Muscle of back (tissue), 13 donors: ENCODE measurements at places on chromosomes 2 and 18.
A peak's percentile ranks its signal among the peaks of the same experiment; 100 is the strongest.

- DNase-seq: no peak
These were observed 101.8 kb downstream of the TANC1 start for GRCh38 chr2:159070235-159070634.

- DNase-seq: no peak
These were observed 258.3 kb upstream of the SOX11 start for GRCh38 chr2:5433855-5434254.

GRCh38 chr2:23620841-23621341 lies 235.9 kb downstream of the KLHL29 start:
- DNase-seq: no peak

GRCh38 chr18:57107140-57107832 lies 39.6 kb upstream of the BOD1L2 start:
- DNase-seq: peak; percentile 64

- peak; percentile 11 for DNase-seq
These were observed 84.6 kb upstream of the CAB39 start for GRCh38 chr2:230627806-230628724.

DNA sequence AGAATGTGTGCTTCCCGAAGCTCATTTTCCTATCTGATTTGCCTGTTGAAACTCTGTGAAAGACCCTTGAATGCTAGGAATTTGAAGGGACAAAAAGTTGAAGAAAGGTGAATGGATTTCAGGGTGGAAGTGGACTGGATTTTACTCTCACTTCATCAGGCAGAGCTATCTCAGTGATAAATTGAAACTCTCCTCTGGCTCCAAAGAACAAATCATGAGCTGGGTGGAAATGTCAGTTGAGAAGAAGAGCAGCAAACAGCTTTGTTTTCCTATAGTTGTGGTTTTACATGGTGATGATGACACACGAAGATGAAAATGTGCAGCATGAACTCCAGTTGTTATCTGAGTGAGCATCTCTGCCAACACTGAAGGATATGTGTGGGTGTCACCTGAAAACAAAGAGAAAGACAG lies 34.4 kb downstream of the CD28 start:
- no peak for DNase-seq

DNA sequence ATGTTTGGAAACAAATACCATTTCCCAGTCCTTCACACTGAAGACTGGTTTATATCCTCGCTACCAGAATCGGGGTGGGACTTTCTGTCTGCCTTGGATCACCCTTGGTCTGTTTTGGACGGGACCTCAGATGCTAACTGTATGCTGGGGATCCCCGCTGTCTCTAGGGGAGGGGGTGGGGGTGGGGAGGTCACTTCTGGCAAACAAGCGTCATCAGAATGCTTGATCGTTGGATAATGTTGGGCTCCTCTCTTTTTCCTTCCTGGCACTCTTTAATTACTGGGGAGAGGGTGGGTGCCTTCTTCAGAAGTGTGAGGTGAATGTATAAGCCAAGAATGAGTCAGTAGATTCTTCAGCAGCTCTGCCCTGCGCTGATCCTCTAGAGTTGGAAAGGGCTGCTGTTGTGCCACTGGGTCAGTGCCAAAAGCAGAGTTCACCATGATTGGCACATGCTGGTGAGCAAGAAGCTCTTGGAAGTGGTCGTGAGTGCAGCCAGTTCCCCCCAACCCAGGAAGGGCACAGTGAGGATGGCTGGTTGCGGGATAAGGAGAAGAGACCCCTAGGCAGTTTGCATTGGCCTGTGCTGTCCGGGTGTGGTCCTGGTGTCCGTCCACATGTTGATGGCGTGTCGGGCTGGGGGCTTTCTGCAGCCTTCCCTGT lies 32.2 kb downstream of the DGKD start:
- DNase-seq: no peak

GRCh38 chr18:45626330-45627203 lies 11.3 kb downstream of the SLC14A2 start:
- no peak for DNase-seq

DNA sequence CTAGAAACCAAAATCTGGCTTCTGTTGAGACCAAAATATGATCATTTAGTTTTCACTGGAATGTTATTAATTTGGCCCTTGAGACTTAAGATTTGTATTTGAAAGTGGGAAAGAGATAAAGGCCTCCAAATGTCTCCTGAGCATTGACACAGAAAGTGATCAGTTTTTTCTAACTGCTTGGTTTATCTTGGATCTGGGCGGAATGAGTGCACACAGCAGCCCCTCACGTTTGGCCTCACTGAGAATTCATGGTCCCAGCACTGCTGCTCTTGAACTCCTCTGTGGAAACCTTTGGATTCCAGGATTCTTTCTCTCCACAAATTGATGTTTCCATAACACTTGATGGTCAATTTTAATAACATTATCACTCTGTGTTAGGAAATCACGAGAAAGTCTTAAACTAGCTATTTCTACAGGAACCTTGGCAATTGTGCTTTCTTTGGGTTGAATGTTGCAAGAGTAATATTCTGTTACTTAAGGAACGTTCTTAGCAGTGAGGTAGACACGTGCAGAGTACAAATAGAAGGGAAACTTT lies 180.3 kb upstream of the BCL2L11 start:
- peak; percentile 56 for DNase-seq

- DNase-seq: no peak
These were observed 184.7 kb downstream of the PPP1R1C start for GRCh38 chr2:182170341-182170740.

DNA sequence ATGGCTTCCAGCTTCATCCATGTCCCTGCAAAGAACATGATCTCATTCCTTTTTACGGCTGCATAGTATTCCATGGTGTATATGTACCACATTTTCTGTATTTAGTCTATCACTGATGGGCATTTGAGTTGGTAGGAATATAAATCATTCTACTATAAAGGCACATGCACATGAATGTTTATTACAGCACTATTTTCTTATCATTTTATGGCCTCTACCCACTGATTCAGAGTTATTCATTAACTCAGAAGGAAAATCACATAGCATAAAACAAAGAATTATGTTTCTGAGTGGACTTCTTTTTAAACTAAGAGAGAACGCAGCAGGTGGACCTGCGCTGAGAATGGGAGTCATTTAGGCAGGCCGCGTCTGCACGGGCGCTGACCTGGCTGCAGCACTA lies 619.6 kb downstream of the FBXO15 start:
- no peak for DNase-seq

- no peak for DNase-seq
These were observed 382.1 kb downstream of the ZEB2 start for GRCh38 chr2:144137705-144138428.

- DNase-seq: no peak
These were observed 1062.1 kb upstream of the FANCL start for GRCh38 chr2:59303272-59303671.

DNA sequence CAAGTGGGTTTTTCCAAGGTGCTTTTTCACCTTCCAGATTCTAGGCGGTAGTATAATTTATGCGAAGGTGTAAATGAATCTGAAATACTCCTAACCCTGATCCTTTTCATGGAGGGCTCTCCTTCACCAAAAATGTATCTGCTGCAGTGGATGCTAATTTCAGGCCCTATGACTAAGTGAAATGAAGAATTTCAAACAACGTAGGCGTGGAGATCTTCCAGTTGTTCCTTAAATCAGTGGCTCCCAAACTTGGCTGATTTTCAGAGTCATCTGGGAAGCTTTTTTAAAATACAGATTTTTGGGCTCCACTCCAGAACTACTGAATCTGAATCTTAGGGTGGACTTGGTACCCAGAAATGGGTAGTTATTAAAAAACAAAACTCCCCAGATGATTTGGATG lies 5.5 kb downstream of the GCKR start:
- no peak for DNase-seq

DNA sequence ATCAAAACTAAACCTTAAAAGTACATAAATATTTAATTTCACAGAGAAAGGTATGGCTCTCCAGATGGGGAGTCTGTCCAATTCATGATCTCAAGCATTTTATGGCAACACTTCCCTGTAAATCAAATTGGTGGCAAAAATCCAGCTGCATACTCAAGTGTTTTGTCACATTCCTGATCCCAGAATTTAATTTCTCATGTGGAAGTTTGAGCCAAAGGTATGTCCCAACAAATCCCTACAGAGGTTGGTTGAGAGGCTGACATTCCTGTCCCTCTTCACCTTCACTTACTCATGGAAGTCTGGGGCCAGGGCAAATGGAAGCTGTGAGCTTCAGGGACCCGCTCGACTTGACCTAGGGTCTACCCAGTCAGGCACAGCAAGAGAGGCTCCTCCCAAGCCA lies 17.7 kb downstream of the KLF7 start:
- no peak for DNase-seq

DNA sequence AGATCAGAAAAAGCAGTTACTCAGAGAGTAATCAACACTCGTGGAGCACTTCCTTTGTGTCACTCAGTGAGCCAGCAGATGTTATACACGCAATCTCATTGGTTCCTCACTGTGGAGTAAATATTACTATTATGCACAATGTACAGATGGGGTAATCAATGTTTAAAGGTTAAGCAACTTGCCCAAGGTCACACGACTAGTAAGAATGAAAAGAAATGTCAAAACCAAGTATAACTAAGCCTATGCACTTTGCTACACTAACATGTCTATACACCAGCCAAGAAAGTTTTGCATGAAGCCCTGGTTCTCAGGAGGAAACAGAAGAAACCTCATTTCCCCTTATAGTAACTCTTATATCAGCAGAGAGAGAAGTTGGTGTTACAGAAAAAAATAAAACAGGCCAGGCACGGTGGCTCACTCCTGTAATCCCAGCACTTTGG lies 5.4 kb downstream of the METTL21A start:
- no peak for DNase-seq

DNA sequence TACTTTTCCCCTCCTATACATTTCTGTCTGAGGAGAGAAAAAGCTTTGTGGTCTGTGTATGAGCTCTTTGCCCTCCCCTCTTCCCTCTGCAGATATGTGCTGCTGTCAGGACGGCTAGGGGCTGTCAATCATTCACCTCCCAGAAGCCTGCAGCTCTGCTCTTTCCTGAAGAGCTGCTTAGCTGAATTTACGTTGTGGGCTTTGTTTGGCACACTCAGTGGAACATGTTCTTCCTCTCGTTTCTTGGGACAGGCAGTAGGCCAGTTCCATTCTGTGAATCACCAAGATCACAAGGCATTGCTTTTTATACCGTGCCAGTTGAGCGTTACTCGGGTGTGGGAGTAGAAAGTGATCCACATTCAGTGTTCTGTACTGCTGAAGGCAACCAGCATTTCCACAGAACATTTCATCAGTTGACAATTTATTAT lies 136.7 kb downstream of the LAMA3 start:
- DNase-seq: no peak

- DNase-seq: no peak
These were observed 27.4 kb upstream of the ACSL3 start for GRCh38 chr2:222833410-222833809.

- DNase-seq: no peak
These were observed 21.0 kb upstream of the RHOB start for GRCh38 chr2:20425884-20426283.

DNA sequence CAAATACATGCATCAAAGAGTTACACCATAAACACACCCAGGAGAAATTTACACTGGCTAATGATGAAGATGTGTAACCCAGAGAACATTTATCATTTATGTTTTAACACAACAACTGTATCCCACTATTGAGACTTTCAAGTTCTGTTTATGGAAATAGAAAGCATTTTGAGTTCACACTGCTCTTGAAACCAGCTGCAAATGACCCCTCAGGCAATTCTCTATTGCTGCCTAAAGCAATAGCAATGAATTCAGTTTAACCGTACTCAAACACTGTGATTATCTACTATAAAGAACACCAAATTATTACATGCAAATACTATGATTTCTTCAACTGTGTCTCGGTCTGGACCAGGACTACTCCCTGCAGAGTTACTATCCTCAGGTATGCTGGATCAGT lies 452.7 kb upstream of the NRXN1 start:
- DNase-seq: no peak

DNA sequence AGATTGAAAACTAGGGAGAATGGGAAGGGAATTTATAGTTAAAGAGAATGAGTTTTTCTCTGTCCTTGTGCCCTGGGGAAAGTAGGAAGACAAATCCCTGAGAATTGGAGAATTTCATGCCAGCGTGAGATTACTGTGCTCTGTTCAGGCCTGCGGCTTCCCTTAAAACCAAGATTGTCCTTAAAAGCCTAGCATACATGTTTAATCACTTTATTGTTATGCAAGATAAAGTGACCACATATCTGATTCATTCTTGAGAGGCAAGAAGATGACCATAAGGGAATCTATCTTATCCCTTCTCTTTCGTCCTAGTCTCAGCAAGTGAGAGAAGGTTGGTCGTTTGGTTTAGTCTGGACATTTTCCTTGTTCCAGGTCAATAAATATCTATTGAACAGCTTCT lies 75.9 kb downstream of the ADCYAP1 start:
- no peak for DNase-seq

- DNase-seq: no peak
These were observed 46.3 kb upstream of the SLC39A10 start for GRCh38 chr2:195610717-195611116.

DNA sequence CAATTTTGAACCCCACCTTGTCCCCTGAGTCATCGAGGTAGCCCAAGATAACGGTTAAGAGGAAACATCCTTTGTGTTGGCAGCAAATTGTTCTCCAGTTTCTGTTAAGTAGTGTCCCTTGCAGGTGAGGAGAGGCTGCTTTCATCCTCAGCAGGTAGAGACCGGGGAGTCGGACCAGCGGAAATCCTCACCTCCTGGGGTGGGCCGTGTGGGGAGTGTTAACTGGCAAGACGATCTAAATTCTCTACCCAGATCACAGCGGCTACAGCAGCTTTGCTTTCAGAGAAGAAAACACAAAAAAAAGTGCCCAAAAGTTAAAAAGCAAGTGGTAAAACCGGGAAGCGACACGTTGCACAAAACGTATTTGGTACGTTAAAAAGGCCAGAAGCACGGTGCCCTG lies 63.2 kb downstream of the ADI1 start:
- DNase-seq: no peak

- peak; percentile 64 for DNase-seq
These were observed 6.2 kb downstream of the KCNIP3 start for GRCh38 chr2:95303191-95303919.

DNA sequence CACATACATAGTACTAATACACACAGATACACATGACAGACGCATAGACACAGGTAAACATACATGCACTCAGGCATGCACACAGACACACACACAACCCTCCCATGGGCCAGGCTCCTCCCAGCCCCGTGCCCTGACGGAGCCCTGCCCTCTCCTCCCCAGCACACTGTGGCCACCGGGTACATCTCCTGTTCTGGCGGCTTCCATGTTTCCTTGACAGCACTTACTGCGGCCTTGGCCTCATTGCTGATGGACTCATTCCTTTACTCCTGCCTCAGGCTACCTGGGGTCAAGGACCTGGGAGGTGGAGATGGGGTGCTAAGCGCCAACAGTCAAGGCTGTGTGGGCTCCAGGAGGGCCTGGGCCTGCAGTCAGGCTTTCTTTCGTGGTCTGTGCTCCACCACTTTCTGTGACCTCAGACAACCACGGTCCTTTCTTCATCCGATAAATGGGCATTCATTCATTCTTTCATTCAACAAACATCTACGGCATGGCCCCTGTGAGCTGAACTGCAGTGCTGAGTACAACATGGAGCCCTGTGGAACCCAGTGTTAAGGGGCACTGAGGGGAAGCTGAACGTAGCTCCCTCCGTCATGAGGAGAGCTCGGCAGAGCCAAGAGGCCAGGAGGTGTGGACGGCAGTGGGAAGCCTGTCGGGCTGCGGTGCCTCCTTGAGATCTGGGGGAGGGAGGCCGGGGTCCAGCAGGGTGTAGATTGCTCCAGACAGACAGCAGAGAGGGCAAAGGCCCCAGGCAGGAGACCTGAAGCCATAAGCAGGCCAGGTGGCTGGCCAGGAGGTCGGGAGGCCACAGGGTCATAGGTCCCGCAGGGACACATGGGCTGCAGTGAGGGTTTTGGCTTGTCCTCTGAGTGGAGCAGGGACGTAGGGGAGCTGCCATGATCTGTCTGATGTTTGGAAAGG lies 190.4 kb upstream of the HDAC4 start:
- DNase-seq: no peak

- no peak for DNase-seq
These were observed 38.1 kb downstream of the TMEM131 start for GRCh38 chr2:97957432-97958183.
